ENCODE measurements at places on chromosomes 4 and X.

DNA sequence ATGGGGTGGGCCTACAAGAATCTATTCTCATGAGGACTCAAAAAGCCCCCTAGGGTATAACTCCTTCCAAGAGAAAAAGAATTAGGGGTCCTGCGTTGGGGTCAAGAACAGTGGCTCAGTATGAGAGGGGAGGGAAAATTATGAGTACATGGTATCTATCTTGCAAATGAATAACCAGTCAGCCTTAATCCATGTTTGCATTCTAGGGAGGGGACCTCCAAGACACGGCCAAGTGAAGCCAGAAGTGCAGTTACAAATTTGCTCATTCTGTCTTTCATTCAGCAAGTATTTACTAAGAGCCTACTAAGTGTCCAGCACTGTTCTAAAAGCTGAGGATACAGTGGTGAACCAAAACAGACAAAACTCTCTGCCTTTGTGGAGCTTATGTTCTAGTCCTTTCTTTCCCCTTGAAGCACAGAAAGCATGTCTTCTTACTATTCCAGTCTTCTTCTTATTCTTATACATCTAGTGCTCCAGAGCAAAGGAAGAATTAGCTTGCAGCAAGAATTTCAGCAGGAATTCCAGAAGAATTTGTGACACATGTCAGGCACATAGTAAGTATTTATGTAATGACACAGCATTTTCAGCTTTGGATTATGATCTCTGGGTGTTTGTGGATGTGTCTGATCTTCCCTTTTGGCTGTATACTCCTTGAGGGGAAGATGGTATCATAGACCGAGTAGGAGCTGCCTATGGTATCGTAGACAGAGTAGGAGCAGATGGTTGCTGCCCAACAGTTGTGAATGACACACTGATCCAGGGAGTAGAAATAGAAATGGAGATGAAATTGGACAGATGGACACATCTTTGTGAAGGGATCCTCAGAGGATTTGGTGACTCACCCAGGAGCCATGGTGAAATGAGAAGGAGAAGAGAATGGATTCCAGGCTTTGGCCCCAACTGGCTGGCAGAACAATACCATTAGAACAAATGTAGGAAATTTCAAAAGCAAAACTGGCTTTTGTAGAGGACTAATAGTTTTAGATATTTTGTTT, 75.9 kb downstream of the COQ2 start:
- no peak for DNase-seq

- DNase-seq, result no peak
These were observed 674 bp downstream of the SH3D19 start for GRCh38 chr4:151324752-151325110.

GRCh38 chr4:150224896-150225591, 146.8 kb downstream of the DCLK2 start:
- no peak for DNase-seq

DNA sequence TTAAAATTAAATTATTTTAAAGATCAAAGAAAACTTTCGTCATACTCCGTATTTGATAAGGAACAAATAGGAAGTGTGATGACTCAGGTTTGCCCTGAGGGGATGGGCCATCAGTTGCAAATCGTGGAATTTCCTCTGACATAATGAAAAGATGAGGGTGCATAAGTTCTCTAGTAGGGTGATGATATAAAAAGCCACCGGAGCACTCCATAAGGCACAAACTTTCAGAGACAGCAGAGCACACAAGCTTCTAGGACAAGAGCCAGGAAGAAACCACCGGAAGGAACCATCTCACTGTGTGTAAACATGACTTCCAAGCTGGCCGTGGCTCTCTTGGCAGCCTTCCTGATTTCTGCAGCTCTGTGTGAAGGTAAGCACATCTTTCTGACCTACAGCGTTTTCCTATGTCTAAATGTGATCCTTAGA, at the start of gene CXCL8:
TSS of gene CXCL8 (plus strand) at position 217 of the 426 bp plus-strand sequence. CDS start at position 307, 90 bp downstream.
- DNase-seq, result no peak

DNA sequence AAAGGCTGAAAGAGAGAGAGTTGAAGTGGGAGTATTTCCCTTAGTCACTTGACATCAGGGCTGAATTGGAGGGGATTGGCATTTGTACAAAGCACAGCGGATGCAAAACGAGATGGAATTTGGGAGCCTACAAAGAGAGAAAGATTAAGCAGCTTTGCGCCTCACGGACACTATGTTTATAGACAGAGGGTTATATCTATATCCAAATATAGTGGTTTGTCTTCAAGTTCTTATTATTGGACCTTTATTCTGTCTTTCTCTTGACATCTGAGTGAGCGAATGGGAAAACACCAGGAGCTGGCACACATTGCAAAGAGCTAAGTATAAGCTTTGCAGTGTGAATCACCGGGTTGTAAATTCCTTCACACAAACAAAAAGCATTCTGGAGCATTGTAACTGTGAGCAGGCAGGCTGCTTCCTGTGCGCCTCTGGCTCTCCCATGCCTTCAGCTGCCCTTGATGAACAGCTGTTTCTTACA, 500.2 kb downstream of the STIM2 start:
- DNase-seq, result no peak

DNA sequence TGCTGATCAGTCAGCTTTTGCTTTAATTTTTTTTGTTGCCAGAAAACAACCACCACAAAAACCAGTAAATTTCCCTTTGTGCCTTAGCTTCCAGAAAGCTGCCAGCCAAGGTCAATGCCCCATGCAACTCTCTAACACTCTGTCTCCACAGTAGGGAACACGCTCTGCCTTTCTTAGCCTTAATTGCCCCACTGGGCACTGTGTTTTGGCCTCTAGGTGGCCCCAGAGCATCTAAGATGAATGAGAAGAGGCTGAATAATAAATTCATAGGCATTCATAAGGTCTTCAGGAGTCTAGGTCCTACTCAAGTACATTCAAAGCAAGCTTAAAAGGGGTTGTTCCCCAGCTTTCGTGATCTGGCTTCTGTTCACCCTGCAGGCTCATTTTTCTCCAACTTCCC, 57.7 kb upstream of the PASD1 start:
- no peak for DNase-seq

DNA sequence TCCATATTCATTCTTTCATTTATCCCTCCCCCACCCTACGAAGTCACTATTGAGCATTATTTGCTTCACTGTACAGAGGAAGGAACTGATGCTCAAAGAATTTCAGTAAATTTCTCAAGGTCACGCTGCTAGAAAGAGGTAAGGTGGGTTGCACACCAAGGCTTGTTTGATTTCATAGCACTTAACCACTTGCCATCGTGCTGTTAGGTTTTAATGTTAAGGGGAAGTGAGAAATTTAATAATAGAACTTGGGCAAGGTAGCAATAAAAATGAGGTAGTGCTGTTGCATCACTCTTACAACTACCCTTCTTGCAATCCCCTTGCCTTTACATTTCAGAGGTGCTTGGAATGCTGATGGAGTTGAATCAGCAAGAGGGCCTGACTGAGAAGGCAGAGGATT, 343.1 kb downstream of the MID1IP1 start:
- DNase-seq, result no peak

- DNase-seq, result no peak
These were observed 42.4 kb downstream of the SLC7A11 start for GRCh38 chr4:138199568-138200235.

DNA sequence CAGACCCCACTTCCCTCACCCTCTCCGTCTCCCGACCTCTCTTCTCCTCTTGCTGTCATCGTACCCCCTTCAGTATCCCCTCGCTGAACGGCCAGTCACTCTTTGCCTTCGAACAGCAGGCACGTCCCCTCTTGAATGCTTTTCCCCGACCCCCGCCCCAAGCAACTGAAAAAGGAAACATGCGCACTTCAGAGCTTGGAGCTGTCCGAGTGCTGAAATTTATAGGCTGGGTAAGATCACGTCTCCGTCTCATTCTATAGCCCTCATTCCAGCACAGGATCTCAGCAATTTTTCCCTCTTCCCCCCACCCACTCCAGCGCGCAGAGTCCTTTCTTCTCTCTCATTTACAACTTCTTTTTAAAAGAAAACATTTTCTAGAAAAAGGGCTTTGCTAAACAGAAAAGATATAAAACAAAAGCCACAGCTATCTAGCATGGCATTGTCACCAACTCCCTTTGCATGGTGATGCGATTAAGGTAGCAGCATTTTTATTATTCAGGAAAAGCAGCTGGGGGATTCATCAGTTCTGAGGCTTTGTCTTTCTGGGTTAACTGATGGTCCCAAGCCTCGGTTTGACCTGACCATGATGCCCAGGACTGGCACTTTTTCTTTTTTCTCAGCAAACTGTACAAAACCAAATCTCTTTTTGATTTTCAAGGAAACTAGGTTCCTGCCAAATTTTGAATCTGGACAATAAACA, at the start of gene GLRA2:
TSS of gene GLRA2 (plus strand) at position 247 of the 700 bp plus-strand sequence. CDS start 522 bp downstream, outside the sequence.
- peak; percentile 0 for DNase-seq

GRCh38 chr4:128811571-128812441, 2.3 kb downstream of the JADE1 start:
- peak; percentile 84 for DNase-seq

DNA sequence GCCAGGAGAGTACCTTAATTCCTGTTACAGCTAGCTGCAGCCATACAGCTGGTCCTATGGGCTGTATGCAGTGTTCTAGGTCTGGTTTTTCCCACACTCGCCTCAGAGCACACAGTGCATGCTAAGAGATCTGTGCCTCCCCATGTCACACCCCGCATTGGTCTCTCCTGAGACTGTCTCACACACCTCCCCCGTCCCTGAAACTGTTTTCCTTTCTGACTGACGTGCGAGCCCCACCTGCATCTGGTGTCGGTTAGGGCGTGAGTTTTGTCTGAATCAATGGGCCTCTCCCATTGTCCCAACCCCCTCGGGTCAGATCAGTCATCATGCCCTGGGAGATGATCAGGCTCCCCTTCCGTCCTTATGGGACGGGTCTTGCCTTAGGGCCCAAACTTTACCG, 3.4 kb upstream of the UGT8 start:
- DNase-seq, result no peak

GRCh38 chr4:23853986-23854660, 35.7 kb downstream of the PPARGC1A start:
- no peak for DNase-seq

DNA sequence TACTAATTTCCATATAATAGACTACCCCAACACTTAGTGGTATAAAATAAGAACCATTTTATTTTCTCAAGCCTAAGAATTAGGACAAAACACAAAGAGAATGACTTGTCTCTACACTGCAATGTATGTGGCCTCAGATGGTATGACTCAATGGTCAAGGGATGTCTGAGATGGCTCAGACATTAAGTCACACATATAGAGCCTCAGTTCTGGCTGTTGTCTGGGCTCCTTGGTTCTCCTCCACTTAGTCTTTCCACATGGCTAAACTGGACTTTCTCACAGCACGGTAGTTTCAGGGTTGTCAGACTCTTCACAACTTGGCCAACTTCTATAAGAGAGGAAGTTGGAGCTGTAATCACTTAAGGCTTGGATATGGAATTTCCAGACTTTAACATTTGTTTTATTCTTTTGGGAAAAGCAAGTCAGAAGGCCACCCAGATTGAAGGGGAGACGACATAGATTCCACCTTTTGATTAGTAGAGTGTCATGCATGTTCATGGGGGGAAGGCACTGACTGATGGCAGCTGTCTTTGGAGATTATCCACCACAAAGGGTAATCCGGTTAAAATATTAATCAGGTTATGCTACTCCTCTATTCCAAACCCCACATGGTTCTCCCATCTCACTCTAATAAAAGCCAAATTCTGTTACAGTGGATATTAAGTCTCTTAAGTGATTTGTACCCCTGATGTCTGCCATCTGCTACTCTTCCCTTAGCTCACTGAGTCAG, 9.4 kb downstream of the IL15 start:
- no peak for DNase-seq

- no peak for DNase-seq
These were observed 18.3 kb downstream of the G3BP2 start for GRCh38 chr4:75654905-75655304.

DNA sequence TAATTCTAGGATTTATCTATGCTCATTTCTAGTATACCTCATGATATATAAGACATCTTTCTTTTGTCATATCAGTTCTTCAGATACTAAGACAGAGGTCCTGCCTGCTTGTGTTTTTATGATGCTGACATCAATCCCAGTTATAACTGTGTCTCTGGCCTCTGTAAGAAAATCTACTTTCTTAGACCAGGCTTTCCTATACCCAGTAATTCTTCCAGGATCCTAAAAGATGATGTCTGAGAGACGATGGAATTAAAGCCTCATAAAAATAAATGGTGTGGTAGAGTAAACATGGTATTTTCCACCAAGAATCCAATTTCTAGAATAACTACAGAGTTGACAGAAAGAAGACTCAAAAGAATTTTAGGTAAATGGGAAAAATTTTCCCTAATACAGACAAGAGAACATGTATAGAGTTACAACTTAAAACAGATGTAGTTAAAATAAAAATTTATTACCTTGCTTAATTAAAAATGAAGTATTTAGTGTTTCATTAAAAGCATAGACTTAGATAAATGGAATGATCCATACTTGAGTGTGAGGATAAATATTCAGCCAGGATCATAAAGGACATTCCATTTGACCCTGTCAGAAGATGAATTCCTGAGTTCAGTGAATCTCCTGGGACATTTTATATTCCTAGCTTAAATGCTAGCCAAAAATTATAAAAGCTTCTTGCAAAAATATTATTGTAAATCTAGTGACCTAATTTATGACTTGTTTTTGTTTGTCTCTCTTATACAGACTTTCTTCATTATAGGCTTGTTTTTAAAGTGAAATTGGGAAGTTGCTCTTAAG, 137.4 kb downstream of the PDLIM5 start:
- no peak for DNase-seq

DNA sequence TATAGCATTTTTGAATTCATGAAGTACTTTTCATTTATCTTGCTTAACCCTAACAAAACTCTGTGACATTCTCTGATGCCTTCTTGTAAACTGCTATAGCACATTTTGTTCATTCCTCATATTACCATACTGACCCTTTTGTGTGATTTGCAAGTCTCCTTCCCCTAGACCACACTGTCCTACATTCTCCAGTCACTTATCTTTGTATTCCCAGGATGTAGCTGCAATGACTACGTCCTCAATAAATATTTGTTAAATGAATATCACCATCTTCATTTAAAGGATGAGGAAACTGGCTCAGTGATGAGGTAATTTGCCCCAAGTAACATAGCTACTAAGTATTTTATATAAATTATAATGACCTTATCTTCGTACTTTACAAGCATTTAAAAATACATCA, 11.9 kb downstream of the HUWE1 start:
- no peak for DNase-seq

GRCh38 chr4:176638992-176639391, 153.7 kb downstream of the VEGFC start:
- no peak for DNase-seq

GRCh38 chrX:9087271-9088040, 53.5 kb upstream of the FAM9B start:
- no peak for DNase-seq
